ENCODE measurements at places on chromosomes 3 and 15.

DNA sequence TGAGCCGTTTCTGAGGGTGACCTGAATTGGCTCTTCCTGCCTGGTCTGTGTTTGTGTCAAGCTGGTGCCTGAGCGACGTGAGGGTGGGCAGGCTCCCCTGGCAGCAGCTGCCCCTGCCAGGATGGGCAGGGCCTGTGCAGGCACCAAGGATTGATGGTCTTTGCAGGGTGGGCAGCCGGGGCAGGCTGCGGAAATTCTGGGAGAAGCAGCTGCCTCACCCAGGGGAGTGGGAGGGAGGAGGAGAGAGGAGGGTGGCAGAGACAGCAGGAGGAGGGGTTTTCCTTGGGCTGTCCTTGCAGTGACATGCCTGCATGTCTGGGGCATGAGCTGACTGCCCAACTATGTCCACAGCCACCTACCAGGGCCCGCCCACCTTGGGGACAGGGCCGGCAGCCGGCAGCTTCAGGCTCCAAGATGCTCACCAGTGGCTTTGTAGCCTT lies 27.9 kb upstream of the SLC6A6 start:
- no peak for DNase-seq

- DNase-seq: no peak
These were observed 65.8 kb upstream of the TNFAIP8L3 start for GRCh38 chr15:51160484-51160883.

- DNase-seq: peak; percentile 65
These were observed 4.0 kb downstream of the GLYCTK start for GRCh38 chr3:52291508-52292181.

DNA sequence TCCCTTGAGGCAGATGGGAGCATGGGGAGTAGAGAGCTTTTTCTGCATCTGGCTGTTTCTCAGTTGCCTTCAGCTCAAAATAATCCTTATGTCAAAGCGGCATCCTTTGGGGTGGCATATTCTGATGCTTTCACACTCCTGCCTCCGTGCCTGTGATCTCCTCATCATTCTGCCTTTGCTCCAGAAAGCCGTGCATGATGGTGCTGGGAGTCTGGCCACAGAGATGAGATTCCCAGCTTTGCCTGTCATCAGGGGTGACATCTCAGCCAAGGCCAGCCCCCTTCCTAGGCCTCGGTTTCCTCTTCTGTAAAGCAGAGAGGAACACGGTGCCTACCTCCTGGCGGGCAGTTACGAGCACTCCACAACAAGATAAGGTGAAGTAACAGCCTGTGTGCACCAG lies 96.3 kb upstream of the ALDH1A3 start:
- no peak for DNase-seq

GRCh38 chr3:4425055-4425454 lies 42.0 kb downstream of the SUMF1 start:
- DNase-seq: no peak

- no peak for DNase-seq
These were observed 32.8 kb downstream of the SETMAR start for GRCh38 chr3:4335840-4336562.

GRCh38 chr15:64187396-64188191 lies 24.8 kb upstream of the PPIB start:
- DNase-seq: no peak

DNA sequence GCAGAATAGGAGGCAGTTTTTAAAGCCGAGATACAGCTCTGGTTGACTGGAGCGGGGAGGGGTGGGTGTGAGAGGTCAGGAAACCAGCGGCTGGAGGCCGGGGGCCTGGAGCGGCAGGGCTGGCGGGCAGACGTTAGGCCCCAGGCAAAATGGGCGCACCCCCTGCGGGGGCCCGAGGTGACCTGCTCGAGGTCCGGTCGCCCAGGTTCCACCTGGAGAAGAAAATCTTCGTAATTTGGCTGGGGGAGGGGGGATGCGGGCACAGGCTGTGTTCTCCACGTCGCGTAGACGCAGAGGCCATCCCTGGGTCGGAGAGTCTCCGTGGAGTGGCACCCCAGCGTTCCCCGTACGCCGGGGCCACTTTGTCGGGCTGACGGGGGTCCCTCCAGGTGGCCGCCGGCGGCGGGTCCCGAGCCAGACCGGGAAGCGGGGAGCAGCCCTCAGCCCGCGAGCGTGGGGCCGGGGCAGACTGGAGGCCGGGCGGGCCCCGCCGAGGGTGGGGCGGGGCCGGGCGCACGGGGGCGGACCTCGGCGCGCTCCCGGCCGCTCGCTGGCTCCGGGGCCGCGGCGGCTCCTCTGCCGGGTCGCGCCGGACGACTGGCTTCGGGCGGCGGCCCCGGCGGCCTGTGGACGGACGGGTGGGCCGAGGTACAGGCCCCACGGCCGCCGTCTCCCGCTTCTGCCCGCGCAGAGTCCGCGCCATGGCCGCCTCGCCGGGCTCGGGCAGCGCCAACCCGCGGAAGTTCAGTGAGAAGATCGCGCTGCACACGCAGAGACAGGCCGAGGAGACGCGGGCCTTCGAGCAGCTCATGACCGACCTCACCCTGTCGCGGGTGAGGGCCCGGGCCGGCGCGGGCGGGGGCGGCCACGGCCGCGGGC lies at the start of gene CRTC3:
Gene CRTC3, plus strand, starts transcription at position 553 of the 879 bp plus-strand sequence. Its CDS starts 149 bp downstream, at position 702.
- DNase-seq: peak; percentile 48

- DNase-seq: peak; percentile 31
These were observed 28.2 kb downstream of the MYEF2 start for GRCh38 chr15:48149858-48150257.

DNA sequence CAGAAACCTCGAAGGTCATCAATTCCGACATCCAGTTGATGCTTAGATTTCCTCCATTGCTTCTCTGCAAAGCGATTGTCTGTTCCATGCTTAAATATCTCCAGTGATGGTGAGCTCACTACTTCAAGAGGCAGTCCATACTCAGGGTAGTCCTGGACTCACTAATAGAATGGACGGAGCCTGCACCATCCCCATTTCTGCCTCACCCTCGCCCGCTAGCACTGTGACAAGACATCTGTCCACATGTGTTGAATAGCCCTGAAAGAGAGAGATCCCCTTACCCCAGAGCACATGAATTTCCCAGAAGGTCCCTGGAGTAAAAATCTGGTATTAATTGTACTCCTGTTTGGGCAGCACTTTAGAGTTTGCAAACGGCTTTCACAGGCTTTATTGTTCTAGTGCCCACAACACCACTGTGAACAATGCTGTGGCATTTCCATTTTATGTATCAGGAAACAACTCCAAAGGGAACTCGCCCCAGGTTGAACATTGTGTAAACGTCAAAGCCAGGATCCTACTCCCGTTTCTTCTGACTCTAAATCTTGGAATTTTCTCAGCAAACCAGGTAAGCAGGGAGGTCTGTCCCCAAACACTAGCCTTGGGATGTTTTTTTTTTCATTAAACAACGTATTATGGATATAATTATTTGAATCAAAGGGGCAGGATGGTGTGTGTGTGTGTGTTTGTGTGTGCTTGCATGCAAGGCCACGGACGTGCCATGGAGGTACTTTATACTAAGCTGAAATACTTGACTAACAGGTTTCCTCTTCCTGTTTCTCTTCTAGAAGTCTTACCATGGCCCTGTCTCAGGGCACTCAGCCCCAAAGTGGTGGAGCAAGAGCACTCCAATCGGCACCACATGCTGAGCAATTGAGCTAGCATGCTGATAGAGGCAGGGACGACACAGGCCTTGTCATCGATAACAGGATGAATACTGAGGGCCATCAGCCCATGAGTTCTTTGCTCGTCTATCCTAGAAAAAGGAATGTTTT lies 198.3 kb downstream of the OPA1 start:
- DNase-seq: no peak

GRCh38 chr3:133459400-133459799 lies 59.5 kb downstream of the BFSP2 start:
- no peak for DNase-seq

- no peak for DNase-seq
These were observed 230.4 kb downstream of the ARRDC4 start for GRCh38 chr15:98190914-98191313.

DNA sequence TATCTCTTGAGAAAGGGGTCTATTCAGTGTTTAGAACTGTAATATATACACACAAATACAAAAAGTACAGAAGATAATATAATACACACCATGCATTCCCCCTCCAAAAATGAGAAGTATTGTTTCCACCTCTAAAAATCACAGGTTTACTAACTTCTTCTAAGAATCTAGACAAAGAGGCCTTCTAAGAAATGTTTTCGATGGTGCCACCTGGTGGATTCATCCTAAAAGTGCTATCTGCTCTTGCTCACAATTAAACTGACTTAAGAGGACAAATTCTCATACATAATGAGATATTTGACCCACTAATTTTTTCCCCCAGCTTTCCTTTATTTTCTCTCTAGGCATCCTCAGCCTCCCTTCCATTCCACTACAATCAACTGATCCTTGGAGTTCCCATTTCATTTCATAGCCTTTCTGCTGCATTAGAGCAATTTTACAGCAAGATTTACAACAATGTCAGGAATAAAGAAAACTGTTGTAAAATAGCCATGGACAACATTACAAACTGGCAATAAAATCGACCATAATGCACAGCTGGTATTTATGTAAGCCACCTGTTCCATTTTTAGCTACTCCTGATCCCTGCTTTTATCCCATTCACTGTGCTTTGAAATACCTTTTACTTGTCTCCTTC lies 124.6 kb downstream of the ARRDC4 start:
- DNase-seq: peak; percentile 80

GRCh38 chr3:116102037-116102436 lies 343.2 kb downstream of the LSAMP start:
- DNase-seq: no peak

- no peak for DNase-seq
These were observed 43.9 kb downstream of the SEMA3G start for GRCh38 chr3:52401021-52401420.

DNA sequence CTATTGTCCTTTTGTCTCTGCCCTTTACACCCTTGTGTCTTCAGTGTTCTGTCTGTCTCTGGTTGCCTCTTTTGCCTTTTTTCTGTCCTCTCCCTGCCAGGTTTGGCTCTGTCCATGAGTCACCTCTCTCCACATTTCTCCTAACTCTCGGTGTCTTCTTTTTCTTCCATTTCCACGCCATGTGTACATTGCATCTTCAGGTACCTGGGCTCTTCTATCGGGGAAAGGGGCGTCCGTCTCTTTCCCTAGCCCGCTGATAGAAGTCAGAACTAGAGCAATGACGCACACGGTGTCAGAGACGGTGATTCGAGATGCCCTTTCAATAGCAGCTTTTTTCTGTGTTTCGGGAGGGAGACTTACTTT lies 641 bp downstream of the OPA1 start:
- DNase-seq: peak; percentile 35

Measured in GM23338 (cell line).